ENCODE measurements at places on chromosomes 3 and 15.

DNA sequence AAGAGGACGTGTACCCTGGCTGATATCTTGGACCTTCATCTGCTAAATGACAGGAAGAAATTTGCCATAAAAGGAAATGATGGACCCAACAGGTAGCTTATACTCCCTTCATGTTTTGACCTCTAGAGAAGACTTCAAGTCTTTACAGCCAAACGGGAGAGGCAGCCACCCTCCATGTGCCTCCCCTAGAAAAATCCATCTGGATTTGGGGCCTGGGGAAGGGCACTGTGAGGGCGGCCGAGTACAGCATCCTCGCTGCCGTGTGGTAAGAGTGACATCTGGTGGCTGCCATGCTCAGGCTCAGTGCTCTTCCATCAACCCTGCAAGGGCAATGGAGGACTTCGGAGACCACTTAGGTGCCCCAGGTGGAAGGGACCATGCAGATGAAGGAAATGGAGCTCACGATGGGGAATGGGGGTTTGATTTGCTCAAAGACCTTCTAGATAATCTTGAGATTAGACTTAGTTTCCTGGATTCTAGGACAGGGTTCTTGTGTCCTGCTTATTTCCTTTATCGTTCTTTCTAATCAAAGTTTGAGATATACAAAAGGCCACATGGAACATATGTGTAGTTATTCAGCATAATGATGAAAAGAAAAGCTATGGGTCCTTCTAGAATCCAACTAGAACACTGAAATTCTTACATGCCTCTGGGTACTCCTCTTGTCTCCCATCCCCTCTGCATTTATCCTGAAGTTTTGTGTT is 44.4 kb downstream of the AQP9 start:
- DNase-seq, result no peak

GRCh38 chr3:36201546-36201945 is 178.8 kb upstream of the STAC start:
- DNase-seq, result no peak

DNA sequence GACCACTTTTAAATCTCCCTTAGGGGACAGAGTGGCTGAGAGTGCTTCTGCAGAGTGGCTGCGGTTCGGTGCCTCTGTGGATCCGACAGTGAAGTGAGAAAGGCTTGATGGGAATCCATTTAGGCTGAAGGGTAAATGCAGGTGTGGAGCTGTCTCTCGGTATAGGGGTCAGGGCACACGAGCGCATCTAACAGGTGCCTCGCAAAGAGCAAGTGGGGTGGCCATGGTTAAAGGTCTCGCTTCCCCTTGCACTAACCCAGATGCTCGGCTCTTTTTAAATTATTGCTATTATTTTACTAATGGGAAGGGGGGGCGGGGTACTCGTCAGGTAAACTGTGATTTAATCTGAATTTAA is 598 bp upstream of the GJD2 start:
- no peak for DNase-seq

DNA sequence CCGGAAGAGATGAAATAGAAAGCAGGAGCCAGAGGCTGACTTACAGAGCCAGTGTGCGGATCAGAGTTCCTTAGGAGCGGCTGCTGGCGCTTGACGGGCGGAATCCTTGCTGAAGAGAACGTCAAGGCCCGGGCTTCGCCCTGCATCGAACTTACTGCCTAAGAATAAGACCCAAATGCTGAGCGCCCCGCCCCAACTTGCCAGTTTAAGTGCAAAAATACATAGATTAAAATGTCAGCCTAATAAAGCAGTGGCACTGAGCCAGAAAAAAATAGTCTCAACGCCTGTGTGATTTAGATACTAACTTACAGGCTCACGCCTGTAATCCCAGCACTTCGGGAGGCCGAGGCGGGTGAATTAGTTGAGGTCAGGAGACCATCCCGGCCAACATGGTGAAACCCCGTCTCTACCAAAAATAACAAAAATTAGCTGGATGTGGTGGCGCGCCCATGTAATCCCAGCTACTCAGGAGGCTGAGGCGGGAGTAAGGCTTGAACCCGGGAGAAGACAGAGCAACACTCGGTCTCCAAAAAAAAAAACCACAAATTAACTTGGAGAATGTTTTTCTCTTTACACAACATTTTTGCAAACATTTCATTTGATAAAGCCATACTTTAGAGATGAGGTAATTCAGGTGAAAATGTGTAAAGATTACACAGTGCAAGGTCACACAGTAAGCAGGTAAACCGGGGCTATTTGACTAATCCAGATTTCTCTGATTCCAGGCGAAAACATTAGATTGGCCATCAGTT is 1.2 kb upstream of the UBP1 start:
- DNase-seq, result no peak

DNA sequence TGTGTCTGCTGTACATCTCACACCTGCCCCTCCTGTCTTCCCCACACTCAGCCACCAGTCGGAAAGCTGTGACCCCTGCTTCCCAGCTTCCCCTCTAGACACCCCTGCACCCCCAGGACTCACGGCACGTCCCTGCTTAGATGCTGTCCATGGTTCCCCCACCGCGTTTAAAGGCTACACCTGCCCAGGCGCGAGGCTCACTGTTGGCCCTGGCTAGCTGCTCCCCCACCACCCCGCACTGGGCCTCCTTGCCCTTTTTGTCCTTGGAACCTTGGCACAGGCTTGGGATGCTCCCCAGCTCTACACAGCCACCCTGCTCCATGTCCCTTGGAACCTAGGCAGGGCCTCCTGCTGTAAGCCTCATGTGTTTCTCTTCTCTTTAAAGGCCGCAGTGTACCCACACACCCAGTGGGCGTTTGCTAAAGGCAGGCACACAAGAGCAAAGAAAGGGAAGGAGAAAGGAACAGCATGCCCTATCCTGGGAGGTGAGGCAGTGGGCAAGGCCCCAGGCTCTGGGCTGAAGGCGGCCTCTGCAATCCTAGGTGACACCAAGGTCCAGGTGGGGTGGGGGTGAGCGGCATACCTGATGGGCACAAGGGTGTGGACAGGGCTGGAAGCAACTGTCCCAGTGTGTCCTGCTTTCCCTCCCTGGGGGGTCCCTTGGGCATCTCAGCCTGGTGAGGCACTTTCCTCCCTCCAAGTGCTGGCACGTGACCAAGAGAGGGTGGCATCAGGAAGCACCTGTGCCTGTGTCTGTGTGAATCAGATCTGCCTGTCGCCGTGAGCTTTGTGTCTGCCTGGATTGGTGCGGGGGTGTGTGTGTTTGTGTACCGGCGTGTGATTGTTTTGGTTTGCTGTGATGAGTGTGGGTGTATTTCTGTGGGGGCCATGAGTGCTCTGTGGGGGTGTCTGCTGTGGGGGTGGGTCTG is 54.4 kb downstream of the TPRA1 start:
- DNase-seq, result no peak

DNA sequence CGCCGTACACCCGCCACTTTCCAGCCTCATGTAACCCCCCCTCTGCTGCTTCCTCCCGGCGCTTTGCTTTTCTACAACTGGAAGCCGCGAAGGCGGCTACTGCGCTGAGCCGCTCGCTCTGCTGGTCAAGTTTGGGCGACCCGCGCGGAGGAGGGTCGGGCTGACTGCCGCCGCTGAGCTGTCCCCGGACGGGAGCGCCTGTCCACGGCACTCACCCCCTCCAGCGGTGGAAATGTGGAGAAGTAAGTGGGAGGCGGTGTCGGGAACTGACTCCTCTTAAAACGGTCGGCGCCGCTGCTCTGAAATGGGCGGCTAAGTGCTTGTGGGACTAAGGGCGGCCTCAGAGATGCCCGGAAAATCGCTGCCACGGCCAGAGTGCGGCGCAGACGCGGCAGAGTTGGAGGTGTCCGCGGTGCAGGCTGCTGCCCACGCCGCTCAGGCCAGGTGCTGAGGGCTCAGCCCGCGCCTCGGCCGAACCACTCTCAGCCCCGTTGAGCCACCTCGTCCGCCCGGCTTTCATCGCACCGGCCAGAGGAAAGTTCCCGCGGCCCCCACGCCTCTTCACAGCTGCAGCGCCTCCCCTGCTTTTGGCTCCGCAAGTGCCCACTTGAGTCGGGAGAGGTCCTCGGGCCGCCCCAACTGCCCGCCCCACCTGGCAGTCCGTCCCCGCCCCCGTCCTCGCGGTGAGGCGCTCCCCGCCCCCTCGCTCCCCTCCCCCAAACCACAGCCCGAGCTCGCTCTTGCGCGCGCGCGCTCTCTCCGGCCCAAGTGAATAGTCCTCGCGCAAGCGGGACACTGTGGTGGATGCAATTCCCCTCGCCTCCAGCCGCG is at the start of gene EPHA6:
Gene EPHA6 (plus strand): TSS at position 775 of the 831 bp plus-strand sequence.
- no peak for DNase-seq

GRCh38 chr3:155420881-155421486 is 127.5 kb upstream of the STRIT1 start:
- DNase-seq, result no peak

DNA sequence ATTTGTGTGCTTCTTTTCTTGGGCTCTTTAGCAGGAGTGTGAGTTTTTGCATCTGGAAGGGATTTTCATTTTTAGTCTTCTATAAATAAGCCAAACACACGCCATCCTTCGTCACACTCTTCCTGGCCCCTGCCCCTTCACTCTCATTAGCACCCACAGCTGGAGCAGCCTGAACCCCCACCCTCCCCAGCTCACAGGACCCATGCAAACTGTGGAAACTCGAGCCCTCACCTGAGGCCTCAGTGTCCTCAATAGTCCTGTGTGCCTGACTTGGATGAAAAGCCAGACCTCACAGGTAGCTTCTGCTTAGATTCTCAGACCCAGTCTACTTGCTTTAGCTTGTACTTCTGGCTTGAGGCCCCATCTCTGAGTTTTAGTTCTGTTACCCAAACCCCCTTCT is 167.9 kb downstream of the MTHFS start:
- DNase-seq, result no peak

DNA sequence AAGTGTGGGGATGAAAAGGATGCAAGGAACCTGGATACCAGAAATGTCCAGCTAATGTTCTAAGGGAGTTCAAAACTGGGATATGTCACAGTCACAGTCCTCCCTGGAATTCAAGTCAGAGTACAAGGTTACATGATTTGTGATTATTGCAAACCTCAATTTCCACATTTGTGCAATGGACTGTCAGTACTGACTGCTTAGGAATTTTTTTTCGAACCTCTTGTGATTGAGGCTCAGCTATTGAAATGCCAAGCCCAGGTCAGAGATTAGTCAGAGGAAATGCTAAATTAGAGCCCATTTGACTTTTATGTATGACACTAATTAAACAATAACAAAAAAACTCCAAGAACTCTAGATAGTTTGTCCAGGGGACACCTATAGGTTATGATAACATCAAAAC is 210.2 kb downstream of the THSD4 start:
- DNase-seq, result no peak

GRCh38 chr3:109089265-109089664 is 28.7 kb downstream of the MORC1 start:
- DNase-seq, result no peak

GRCh38 chr3:87422333-87422732 is 145.9 kb upstream of the POU1F1 start:
- DNase-seq, result no peak

DNA sequence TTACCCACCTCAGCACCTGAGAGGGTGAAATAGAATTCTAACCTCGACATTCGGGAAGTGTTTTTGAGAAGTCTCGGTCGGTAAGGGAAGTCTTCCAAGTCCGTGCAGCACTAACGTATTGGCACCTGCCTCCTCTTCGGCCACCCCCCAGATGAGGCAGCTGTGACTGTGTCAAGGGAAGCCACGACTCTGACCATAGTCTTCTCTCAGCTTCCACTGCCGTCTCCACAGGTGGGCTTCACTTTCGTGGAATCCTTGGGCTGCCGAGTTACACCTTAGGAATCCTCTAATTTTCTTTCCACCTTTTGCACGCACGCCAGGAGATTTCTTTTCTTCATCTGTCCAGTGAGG is 775 bp downstream of the CCNDBP1 start:
- no peak for DNase-seq

- no peak for DNase-seq
Observed at GRCh38 chr15:57215326-57215725, 161.0 kb upstream of the CGNL1 start.

DNA sequence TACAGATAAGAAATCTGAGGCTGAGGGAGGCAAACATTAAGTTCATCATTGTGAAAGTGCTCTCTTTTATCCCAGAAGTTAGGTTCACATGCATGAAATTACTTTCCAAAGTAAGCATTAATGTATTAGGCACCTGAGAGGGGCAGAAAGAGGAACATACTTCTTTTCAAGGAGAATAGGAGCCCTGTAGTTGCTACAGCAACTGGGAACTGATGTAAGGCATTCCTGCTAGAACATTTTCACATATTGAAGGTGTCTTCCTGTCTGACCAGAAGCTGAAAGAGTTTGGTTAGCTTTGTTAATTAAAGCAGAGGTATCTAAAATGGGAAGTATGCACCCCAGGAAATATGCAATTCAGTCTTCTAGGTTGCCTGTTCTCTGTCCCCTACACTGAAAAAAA is 65.5 kb upstream of the ZBTB20 start:
- no peak for DNase-seq

- no peak for DNase-seq
Observed at GRCh38 chr15:90529011-90529370, 732 bp upstream of the CRTC3 start.

DNA sequence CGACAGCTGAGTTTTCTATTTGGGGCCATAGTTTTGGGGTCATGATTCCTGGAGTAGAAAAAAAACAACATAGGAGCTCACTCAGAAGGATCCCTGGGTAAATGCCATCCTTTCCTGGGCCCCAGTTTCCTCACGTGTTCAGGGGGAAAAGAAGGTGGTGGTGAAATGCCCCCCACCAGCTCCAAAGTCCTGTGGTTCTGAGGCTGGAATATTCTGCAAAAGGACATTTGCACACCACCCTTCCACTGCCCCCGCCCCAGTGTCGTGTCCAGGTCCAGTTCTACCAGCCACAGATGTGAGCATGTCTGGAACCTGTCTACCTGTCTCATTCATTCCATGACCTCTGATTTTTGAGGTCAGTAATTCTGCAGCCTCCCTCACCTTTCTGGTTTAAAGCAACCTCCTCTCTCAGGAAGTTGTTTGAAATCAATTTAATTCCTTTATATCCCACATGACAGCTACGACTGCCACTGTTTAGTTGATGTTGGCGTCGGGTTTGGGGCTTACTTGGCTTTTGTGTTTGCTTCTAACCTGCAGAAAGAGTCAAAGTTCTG is 82.1 kb downstream of the SMAD3 start:
- no peak for DNase-seq

DNA sequence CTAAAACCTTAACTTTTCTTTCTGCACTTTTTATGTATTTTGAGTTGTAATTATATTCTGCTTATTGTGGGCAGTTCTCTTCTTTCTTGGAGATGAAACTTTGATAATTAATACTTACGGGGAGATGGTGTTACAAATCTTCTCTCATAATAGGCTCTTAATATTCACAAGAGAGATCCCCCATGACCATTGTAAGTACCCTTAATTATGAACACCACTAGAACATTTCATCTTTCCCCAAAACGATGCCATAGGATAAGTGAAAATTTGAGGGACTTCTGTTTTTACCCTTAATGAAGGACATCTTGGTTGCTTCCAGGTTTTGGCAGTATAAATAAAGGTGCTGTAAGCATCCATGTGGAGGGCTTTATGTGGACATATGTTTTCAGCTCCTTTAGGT is 60.7 kb downstream of the PIAS1 start:
- no peak for DNase-seq
